Activated CD4-positive, alpha-beta memory T cell treated with anti-CD3 and anti-CD28 coated beads, Interleukin-2, amount 10 ng/mL, durations not matched to agents 7 days and 5 days (primary cell): ENCODE measurements at places on chromosomes 6 and 20.

GRCh38 chr6:6543181-6543879 is 45.2 kb upstream of the LY86 start:
- no peak for DNase-seq

GRCh38 chr6:44657206-44657819 is 269.8 kb downstream of the CDC5L start:
- no peak for DNase-seq

- DNase-seq: no peak
Measured at GRCh38 chr6:168196385-168196860, 117.4 kb upstream of the FRMD1 start.

DNA sequence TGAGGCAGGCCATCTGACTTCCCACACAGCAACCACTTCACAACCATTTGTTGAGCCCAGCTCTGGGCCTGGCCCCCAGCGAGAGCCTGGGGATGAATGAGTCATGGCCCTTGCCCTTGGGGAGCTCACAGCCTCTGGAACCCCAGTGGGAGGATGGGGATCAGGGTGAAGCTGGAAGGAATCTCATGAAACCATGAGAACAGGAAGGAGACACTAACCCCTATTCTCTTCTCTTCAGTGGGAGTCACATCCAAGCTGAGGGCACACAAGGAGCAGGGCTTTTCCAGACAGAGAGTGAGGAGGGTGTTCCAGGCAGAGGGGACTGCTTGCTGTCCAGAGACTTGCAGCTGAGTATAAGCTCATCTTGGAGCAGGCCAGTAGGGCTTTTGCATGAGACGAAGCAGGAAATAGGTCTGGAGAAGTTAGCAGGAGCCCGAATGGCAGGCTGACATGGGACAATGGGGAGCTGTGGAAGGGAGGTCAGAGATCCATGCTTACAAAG is 7.5 kb downstream of the FOXS1 start:
- DNase-seq: no peak

DNA sequence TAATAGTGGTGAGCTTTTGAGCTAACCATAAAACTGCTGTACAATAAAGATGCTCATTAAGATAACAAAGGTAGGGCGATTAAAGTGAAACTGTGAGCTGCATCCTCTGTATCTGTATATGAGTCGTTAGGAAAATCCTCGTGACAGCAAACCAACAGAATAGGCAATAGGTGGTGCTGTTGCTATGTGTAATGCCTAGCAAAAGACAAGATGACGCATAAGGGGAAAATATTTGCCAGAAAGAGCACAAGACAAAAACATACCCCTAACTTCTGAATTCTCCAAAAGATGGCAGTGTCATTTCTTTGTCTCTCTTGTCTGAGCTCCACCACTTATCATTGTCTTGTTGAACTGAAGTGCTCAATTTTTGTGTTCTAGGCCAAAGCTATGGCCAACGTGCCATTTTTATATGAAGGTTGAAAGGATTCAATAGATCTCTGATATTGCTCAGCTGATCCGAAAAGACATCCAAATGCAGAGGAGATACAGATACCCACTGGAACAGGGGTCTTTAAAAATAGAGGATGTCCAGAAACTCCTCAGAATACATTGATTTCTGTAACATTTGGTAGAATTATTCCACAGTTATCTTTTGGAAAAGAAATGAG is 56.3 kb upstream of the ANKEF1 start:
- DNase-seq: peak; percentile 32

DNA sequence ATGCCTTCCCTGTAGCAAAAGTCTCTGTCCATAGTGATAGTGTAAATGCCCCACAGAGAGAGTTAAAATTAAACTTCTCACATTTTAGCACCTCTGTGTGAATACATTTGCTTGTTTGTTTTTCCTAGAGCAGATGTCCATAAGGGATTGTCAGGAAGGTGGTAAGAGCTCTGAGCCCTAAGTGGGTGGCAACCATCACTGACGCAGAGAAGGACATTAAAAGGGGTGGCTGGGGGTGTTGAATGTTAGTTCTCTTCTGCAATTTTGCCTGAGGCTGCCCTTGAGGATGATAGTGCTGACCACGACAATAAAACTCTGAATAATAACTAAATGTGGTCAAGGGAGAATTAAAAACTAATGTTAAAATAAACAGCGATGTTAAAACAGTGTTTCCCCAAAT is 174.3 kb upstream of the ID4 start:
- DNase-seq: no peak

- DNase-seq: no peak
Measured at GRCh38 chr20:37346236-37346534, 245 bp downstream of the SRC start.
